Fibroblast of the aortic adventitia (primary cell): ENCODE measurements at places on chromosomes 3 and 15. TPM values are rescaled to one million over a fixed set of nuclear protein-coding genes. Genes with fewer than 3 reads are reported as not detected.

DUOXA2 gene
- not detected in 2 replicates for total RNA-seq

MUSTN1 gene
- total RNA-seq, result not detected in 2 replicates

LRRC3B gene
- total RNA-seq, result not detected in 2 replicates

SPTSSB gene
- total RNA-seq, result 0.45 TPM in 1 of 2 replicates, not detected in the other

PIF1 gene
- total RNA-seq, result 2.0 and 7.4 TPM in 2 replicates

FAM107A gene
- total RNA-seq, result 0.54 TPM in 1 of 2 replicates, not detected in the other

FBXW12 gene
- 0.27 TPM in 1 of 2 replicates, not detected in the other for total RNA-seq

CHRD gene
- total RNA-seq, result 0.36 and 4.6 TPM in 2 replicates

C15orf61 gene
- 5.0 and 5.8 TPM in 2 replicates for total RNA-seq

DENND4A gene
- total RNA-seq, result 18.6 and 30.3 TPM in 2 replicates

CHRNA7 gene
- 0.18 TPM in 1 of 2 replicates, not detected in the other for total RNA-seq

PARP16 gene
- total RNA-seq, result 2.0 and 4.7 TPM in 2 replicates

TMCO5A gene
- 0.49 TPM in 1 of 2 replicates, not detected in the other for total RNA-seq
